ENCODE measurements at places on chromosomes 12 and 14. TPM values are rescaled to one million over a fixed set of nuclear protein-coding genes. Genes with fewer than 3 reads are reported as not detected.

HOXC12 gene
- not detected for total RNA-seq

GRCh38 chr12:123141615-123142517 lies 9.0 kb downstream of the PITPNM2 start:
- DNase-seq: no peak

DNA sequence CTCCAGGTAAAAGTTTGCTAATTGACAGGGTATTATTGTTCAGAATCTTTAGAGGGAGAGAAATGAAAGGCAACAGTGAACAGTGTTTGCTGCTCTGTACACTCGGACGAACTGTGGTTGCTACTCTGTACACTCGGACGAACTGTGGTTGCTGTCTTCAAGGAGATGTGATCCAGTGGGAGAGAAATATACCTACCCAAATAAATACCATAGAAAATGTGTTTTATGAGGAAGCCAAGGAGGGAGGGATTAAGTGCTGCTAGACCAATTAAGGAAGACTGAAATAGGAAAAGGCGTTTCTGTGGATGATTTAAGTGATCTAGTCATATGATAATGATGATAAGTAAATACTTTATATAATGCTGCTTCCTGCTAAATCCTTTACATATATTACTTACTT lies 2.7 kb downstream of the STK38L start:
- DNase-seq: no peak

GRCh38 chr14:88166616-88167015 lies 156.5 kb downstream of the KCNK10 start:
- no peak for DNase-seq

DNA sequence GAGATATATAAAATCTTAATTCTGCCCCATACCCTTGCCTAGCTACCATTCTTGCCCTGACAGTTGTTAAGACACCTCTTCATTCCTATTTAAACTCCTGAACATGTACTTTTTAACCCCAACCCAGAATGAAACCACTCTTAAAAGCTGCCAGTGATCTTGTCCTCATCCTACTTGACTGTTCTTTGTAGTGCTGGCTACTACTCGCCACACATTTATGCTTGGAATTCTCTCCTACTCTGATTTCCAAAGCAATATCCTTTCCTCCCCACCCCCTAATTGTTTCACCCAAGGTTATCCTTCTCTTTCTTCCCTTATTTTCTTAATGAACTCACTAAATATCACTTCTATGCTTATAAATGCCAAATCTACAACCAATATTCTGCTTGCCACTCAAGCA lies 4.1 kb downstream of the NFYB start:
- DNase-seq: no peak

- DNase-seq: no peak
These were observed 10.1 kb downstream of the ZFYVE26 start for GRCh38 chr14:67806246-67806645.

NANOG gene
- not detected for total RNA-seq

DNA sequence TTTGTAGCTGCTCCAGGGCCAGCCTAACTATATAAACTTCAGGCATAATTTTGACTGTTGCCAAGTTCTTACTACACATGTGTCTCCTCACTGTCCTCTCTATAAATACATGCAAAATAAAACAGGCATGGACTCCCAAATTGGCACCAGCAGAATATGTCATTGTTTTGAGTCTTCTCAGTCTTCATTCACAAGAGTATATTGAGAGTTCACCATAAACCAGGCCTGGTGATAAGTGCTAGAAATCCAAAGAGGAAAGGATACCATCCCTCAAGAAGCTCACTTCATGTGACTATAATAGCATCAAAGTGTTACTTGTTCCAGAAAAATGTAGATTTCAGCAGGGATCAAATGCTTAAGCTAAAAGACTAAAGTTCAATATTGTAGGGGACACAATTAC lies 13.7 kb downstream of the GPR19 start:
- DNase-seq: no peak

DNA sequence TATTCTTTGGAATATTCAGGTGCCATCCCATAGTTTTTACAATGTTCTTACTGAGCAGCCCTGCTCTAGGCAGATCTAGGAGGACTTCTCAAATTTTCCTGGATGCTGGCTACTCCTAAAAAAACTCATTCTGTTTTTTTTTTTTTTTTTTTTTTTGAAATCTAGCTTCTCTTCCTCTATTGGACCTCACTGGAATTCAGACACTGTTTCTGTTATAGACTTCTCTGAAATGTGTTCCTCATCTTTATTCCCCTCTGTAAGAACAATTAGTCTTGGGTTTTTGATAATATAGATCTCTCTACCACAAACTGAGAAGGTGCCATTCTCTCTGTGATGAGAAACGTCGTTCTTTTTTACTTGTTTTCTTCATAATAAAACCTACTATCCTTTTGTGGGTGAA lies 115.3 kb upstream of the CCND2 start:
- no peak for DNase-seq

DNA sequence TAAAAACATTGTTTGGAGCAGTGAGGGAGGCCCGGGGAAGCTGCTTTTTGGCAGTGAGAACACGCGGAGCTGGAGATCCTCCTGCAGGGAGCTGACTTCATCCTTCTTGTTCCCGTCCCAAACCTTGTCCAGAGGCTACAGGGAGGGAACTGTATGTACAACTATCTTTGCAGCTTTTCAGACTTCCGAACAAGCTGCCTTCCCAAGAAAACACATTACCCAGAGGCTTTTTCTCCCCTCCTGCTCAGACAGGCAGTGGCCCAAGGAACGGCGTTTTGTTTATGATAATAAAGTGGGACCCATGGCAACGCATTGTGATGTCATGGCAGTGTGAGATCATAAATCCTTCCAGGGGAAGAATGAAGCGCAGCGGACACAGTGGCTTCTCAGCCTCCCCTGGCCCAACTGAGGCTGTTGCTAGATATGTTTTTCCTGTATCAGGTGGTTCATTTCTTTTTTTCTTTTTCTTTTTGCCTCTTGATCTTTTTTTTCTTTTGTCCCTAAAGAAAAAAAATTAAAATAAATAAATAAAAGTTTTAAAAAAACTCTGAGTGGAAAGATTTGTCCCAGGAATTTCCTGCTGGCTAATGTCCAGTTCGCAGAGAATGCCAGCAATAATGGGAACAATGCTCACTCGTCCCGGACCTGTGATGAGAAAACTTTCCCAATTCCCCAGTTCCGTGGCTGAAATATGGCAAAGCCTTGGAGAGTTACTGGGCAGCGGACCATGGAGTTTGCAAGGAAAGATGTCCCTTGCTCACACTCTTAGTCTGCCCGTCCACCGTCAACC lies 103.4 kb upstream of the MAP1LC3B2 start:
- DNase-seq: peak; percentile 24

CHURC1 gene
- 132 TPM for total RNA-seq

- no peak for DNase-seq
These were observed 49.4 kb downstream of the ABCC9 start for GRCh38 chr12:21891751-21892217.

GRCh38 chr12:114913871-114914801 lies 230.2 kb upstream of the TBX3 start:
- DNase-seq: no peak

DNA sequence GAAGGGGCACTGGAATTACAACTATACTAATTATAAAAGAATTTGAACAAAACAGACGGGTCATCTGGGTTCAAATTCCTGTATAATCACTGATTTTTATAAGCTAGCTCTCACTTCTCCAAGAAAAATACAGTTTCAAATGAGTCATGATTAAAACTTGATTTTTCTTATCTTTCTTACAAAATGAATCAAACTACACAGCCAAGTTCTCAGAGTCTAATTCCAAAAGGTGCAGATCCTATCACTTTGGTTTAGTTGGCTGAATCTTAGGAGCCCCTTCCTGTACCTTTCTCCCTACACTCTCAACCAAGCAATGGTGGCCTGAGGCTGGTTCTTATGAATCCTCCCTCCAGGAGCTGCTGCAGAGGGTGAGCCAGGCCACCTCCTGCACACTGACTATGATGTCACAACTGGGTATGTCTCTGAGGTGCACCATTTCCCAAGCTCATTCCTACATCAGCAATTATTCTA lies 43.8 kb upstream of the BMP4 start:
- no peak for DNase-seq

DNA sequence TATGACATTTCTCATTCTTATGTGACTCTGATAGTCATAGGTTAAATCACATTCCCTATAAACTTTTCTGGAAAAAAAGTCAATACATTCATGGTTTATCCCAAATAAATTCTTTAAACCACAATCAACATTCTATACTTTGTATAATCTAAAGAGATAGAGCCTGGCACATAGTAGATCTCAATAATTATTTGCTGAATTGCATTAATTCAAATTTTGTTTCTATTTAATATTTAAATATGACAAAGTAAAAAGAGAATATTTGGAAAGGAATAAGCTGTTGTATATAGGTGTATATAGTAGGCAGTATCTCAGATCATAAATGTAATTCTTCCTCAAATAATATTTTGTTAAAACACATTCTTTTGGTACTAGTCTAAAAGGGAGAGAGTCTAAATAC lies 102.2 kb upstream of the USP15 start:
- no peak for DNase-seq

PLEK2 gene
- total RNA-seq: not detected

DNA sequence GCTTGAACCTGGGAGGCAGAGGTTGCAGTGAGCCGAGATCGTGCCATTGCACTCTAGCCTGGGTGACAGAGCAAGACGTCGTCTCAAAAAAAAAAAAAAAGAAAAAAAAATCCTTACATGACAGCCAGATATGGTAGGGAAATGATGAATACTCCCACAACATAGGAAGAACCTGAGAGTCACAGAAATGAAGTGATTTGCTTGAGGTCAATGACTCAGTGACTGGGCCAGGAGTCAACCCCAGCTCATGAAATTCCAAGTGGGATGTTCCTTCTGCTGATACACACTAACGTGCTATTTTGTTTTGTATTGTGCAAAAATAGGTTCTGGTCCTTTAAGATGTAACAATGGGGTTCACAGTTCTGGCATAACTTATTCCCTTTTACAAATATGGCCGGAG lies 9.0 kb downstream of the RHOF start:
- no peak for DNase-seq

DNA sequence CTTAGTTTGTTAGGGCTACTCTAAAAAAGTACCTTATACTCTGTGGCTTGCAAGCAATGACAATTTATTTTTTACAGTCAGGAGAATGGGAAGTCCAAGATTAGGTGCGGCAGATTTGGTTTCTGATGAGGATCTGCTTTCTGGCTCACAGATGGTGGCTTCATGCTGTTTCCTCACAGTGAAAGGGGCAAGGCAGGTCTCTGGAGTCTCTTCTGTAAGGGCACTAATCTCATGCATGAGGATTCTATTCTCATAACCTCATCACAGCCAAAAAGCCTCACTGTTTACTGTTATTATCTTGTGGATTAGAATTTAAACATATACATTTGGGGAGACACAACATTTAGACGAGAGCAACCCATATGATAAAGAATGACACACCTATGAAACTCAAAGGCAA lies 1957.4 kb upstream of the SEL1L start:
- DNase-seq: no peak

GRCh38 chr12:95687937-95688336 lies 102.6 kb downstream of the NTN4 start:
- no peak for DNase-seq

DNA sequence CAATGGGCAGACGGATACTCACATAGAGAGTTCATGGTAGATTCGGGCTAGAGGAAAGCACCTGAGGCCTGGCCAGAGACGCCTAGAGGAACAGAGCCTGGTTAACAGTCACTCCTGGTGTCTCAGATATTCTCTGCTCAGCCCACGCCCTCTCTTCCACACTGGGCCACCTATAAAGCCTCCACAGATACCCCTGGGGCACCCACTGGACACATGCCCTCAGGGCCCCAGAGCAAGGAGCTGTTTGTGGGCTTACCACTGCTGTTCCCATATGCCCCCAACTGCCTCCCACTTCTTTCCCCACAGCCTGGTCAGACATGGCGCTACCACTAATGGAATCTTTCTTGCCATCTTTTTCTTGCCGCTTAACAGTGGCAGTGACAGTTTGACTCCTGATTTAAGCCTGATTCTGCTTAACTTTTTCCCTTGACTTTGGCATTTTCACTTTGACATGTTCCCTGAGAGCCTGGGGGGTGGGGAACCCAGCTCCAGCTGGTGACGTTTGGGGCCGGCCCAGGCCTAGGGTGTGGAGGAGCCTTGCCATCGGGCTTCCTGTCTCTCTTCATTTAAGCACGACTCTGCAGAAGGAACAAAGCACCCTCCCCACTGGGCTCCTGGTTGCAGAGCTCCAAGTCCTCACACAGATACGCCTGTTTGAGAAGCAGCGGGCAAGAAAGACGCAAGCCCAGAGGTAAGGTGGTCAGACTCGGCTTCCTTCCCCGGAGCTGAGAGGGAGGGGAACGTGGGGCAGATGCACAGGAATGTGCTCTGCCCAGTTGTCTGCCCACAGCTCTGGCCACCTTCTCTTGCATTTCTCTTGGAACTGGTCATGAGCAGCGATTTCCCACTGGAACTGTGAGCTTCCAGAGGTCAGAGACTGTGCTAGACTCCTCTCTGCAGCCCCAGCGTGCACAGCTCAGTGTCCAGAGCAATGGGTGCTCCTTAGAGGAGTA lies at the start of gene CD4:
Gene CD4 (plus strand): TSS at position 557 of the 953 bp plus-strand sequence. CDS start 10,611 bp downstream, outside the sequence.
- peak; percentile 89 for DNase-seq

DDN gene
- total RNA-seq: 0.37 TPM

- DNase-seq: no peak
These were observed 17.0 kb upstream of the KERA start for GRCh38 chr12:91074851-91075250.

CLEC2B gene
- total RNA-seq: 44.6 TPM

DNA sequence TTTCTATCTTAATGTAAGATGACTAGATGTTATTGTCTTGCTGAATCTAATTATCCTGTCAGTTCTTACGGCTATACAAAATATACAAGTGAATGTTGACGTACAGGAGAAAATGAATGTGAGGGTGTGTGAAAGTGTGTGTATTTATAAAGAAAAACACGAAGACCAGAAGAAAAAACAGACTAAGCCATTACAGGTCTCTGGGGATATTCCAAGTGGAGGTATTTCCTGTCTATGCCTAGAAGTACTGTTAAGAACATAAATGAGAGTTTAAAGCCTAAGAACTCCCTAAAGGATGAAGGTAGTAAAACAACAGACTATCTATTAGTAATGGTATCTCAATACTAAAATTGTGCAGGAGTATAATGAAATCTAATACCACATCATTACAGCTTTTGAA lies 7.6 kb downstream of the MDM1 start:
- no peak for DNase-seq
